ENCODE measurements at places on chromosomes 3 and 15. TPM values are rescaled to one million over a fixed set of nuclear protein-coding genes. Genes with fewer than 3 reads are reported as not detected.
A peak's percentile ranks its signal among the peaks of the same experiment; 100 is the strongest.

The PLA2G4E gene
- total RNA-seq, result not detected

The GOLGA8G gene
- total RNA-seq, result not detected

The CKMT1A gene
- total RNA-seq, result 21.5 TPM

The KCNH8 gene
- 6.9 TPM for total RNA-seq

The GOLGA6L9 gene
- 4.3 TPM for total RNA-seq

The B3GNT5 gene
- total RNA-seq, result 11.0 TPM

The CADM2 gene
- total RNA-seq, result 133 TPM

The HYKK gene
- total RNA-seq, result 3.1 TPM

The FGD5 gene
- 21.9 TPM for total RNA-seq

The PTPN9 gene
- 32.4 TPM for total RNA-seq

The GRK7 gene
- 0.22 TPM for total RNA-seq

The KBTBD13 gene
- total RNA-seq, result 0.06 TPM

The DNASE1L3 gene
- 7.5 TPM for total RNA-seq

The ISLR gene
- total RNA-seq, result 80.7 TPM

The TRPM1 gene
- 0.72 TPM for total RNA-seq

DNA sequence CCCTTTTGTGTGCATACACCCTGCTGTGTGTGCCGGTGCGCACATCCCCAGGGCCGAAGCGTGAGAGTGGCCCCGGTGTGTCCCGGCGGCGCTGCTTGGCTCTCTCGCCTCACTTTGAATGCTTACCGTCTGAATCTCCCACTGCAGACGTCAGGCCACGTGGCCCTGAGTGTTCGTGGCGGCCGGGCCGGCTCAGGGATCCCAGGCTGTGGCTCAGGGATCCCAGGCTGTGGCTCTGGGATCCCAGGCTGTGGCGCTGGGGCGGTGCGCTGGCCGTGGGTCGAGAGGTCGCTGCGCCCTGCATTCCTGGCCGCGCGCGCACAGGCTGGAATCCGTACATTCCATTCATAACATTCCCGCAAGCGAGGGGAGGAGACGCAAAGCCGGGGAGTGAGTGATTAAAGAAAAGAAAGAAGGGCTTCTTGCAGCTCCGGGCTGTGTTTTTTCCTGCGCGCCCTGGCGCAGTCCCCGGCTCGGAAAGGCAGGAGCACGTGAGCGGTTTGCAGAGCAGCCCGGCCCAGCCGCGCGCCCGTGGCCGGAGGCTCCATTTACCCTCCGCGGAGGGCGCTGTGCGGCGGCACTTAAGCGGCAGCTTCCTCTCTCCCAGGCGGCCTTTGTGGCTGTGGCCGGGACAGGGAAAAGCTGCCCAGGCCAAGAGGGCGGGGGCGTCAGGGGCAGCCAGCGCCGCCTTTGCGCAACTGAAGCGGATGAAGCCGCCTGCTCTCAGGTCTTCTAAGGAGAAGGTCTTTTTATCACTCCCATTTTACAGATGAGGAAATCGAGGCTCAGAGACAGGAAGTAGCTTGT, 87.0 kb upstream of the ALDH1L1 start:
- DNase-seq, result peak; percentile 51

GRCh38 chr3:30526031-30526430, 80.4 kb upstream of the TGFBR2 start:
- DNase-seq, result no peak

GRCh38 chr3:55885721-55886120, 398.6 kb upstream of the WNT5A start:
- no peak for DNase-seq

DNA sequence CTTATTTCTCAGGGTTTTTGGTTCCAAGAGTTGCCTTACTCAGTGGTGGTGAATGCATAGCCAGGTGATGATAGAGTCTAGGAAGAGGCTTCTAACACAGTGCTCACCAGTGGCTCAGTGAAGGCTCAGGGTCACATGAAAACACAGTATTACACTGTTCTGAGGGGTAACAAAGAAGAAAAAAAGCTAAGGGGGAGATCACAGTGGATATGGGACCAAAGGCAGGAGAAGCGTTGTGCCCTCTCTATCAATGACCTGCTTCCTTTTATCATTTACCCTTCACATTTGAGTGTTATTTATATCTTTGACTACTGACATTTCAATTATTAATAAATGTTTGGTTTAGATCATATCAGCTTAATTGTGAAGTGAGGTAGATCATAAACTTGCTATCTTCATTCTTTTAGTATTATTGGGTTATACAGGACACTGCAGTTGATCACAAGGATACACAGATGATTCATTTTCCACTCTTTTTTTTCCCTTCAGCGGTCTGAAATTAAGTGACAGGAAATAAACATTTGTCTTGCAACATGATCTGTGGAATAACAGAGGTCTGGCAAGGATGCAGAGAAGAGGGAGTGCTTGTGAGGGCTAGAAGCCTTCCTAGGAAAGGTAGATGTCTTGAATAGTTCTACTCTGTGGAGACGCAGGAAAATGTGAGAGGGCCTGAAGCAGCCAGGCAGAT, 171.7 kb downstream of the C3orf38 start:
- DNase-seq, result no peak

- no peak for DNase-seq
Measured at GRCh38 chr15:40064231-40064894, 25.4 kb upstream of the SRP14 start.

DNA sequence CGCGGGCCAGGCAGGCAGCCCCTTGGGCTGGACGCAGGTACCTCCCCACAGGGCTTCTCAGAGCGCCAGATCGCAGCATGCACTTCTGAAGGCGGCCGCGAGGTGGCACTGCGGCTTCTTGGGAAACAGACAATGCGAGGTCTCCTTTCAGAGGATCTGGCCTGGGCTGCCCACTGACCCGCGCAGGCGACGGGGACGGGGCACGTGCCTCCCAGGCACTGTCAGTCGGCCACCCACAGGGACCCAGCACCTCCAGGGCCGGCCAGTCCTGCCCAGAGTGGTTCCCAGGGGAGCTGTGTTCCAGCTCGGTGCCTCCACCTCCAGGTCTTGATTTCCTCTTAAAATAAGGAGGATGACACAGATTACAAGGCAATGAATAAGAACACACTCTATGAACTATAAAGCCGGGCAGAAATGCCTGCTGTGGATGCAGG, 24.4 kb upstream of the TXNRD3 start:
- DNase-seq, result peak; percentile 66

GRCh38 chr3:132038198-132038825, 3.5 kb upstream of the CPNE4 start:
- peak; percentile 44 for DNase-seq

- no peak for DNase-seq
Measured at GRCh38 chr15:47724346-47724745, 7.0 kb downstream of the SEMA6D start.

- DNase-seq, result no peak
Measured at GRCh38 chr3:109132801-109133473, 3.6 kb upstream of the C3orf85 start.

DNA sequence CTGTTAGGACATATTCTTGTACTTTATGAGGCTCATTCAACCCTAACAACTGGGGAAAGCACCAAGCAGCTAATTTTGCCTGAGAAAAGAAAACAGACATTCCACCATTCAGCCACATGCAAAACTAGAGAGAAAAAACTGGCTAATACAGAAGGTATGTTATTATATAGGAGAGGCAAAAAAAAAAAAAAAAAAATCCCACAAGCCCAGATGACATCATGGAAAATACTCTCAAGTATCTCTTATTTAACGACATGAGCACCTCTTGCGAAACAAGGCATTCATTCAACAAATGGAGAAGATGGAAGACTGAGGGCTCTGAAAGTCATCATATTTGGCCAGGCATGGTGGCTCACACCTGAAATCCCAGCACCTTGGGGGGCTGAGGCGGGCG, 61.5 kb downstream of the PRICKLE2 start:
- DNase-seq, result peak; percentile 35

GRCh38 chr3:56835650-56836227, 34.0 kb upstream of the ARHGEF3 start:
- DNase-seq, result no peak

GRCh38 chr15:80099241-80099640, 39.8 kb downstream of the ZFAND6 start:
- no peak for DNase-seq

DNA sequence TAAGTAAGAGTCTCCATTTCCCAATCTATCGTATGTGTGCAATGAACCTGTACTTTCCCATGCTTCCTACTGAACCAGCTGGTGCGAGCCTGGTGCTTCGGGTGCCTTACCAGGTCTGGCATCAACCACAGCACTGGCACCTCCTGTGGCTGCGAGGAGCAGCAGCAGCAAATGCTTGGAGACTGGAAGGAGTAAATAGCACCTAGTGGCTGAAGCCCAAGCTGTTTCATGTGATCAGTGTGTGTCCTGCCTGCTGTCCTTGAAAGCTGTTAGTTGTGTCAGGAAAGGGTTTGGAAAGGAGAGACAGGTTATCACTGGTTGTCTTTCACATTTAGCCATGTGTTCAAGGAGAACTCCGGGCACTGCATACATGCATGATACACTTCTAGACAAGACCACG, 31.8 kb downstream of the PCOLCE2 start:
- no peak for DNase-seq

- no peak for DNase-seq
Measured at GRCh38 chr3:71388535-71389120, 194.9 kb downstream of the FOXP1 start.

DNA sequence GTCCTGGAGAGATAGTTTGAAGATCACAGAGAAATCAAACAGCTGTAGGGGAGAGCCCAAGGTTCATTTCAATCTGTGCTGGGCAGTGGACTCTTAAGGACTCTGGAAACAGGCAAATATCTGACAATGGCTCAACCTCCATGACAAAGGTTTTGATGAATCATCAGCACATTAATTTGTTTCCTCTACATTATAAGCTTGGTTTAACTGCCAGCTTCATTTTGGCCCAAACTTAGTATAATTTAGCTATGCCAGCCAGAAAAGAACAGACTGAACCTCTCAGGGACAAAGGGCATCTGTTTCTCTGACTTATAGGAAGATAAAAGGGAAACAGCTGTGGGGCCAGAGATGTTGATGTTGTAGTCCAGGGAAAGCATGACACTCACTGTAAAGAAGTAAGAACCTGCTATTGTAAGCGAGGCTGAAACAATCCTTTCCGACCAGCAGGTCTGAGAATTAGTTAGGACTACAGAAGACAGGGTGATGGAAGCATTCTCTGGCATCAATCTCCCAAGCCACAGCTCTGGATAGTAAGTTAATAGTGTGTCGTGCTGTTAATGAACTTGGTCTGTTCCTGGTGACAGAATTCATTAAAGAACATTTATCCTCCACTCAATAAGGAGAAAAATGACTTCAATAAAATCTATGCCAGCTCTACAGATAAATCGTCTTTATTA, 110.1 kb downstream of the KCNMB2 start:
- no peak for DNase-seq

DNA sequence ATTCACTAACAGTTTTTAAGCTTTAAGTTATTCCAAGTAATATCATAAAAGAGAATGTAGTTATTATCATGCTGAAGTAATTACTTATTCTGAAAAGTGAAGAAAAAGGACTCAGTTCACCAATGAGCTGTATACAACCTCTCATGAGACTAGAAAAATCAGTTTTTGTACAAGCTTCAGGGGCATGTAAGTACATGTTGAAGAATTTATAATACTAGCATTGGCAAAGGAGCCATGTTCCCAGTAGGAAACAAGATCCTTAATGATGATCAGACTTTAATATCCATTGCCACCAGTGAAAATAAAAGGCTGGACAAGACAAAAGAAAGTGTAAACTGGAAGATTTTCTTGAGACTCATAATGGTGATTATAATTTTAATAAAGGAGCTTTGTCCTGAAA, 532.8 kb downstream of the PLOD2 start:
- DNase-seq, result no peak

GRCh38 chr3:32968920-32969389, 17.5 kb downstream of the CCR4 start:
- DNase-seq, result no peak

DNA sequence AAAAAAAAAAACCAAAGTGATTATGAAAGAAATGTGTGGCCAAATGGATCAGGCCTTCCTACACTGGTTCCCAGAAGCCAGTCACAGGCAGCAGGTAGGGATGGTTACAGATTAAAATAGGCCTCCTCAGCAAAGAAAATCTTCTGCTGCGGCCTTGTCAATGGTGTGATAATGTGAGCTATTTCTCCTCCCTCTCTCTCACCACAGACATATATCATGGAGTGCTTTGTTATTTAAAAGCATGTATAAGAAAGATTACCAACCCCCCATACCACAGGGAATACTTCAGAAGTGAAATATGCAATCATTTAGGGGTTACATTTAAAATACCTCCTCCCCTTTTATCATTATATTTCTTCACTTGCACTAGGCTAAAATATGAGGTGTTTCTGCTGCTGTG, 32.2 kb upstream of the LRTM1 start:
- DNase-seq, result no peak

DNA sequence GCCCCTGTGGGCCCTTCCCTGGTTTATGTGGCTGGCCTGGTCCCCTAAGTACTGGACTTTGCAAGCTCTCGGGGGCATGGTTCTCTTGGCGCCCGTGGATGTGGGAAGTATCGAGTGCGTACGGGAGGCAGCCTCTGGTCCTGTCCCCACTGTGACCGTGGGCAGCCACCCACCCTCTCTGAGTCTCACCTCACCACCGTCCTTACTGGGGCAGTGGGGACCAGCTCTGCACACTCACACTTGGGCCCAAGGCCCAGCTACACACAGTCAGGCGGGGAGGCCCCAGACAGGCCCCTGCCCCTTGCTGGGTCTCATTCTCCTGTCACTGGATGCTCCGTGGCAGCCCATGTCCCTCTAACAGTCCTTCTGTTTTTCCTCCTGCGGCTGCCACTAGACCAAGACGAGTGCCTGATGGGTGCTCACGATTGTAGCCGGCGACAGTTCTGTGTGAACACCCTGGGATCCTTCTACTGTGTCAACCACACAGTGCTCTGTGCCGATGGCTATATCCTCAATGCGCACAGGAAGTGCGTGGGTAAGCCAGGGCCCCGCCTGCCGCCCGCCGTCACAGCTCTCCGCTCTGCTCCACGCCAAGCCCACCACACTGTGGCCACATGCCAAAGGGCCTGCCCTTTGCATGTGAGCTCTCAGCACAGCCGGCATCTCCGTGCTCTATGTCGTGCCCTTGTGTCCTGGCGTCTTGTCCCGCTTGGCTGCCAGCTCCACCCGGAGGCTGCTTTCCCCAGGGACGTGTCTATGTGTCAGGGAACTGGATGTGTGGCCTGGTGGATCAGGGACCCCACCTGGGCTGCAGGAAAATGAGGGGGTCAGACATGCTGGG, 72.7 kb downstream of the FBLN2 start:
- DNase-seq, result no peak

DNA sequence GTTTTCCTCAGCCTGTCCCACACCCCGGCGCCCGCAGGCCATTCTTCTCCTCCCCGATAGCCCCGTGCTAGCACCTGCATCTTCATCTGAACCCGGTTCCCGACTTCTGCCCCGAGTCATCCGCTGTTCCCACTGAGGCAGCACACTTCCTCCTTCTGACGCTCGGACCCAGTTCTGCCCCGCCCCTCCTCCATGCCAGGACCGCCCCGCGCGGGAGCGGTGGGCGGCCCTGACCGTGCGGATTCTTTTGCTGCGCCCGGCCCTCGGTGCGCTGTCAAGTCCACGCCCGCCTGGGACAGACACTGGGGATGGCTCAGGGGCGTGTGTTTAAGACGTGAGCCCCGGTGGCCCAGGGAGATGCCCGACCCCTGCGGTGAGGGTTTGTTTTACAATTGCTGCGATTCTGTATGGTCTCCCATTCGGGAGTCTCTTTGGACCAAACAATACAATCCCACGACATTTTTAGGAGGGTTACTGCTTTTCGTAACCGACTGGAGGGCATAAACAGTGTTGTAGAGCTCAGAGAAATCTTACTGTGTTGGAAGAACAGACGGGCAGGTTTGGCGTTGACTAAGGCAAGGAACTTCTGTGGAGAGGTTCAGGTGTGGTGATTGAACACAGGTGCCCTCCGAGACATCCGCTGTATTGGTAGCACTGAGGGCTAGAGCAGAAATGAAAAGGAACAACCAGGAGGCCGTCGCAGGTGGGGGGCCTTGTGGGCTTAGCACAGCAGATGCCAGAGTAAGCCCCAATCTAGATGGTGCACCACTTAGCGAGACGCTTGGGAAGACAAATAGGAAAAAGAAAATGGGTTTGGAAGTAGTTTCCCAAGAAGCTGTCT, 716 bp downstream of the PTPN23 start:
- DNase-seq, result peak; percentile 92
